ENCODE measurements at places on chromosomes 11 and 22.

DNA sequence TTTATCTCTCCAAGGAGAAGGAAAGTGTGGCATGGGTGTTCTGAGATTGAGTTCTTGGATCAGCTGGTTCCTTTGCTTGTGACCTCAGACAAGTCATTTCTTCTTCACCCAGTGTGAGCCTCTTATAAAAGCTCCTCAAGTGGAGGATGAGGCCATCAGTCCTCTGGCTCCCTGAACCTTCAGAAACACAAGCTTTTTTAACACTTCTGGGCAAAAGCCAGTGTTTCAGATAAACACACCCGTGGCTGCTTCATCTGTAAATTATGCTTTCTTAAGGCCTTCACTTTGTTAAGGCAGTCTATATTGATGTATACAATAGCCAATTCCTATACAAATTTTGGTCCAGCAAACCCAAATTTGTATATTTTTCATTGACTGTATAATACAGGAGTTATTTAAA lies 179.9 kb downstream of the DBX1 start:
- no peak for DNase-seq

DNA sequence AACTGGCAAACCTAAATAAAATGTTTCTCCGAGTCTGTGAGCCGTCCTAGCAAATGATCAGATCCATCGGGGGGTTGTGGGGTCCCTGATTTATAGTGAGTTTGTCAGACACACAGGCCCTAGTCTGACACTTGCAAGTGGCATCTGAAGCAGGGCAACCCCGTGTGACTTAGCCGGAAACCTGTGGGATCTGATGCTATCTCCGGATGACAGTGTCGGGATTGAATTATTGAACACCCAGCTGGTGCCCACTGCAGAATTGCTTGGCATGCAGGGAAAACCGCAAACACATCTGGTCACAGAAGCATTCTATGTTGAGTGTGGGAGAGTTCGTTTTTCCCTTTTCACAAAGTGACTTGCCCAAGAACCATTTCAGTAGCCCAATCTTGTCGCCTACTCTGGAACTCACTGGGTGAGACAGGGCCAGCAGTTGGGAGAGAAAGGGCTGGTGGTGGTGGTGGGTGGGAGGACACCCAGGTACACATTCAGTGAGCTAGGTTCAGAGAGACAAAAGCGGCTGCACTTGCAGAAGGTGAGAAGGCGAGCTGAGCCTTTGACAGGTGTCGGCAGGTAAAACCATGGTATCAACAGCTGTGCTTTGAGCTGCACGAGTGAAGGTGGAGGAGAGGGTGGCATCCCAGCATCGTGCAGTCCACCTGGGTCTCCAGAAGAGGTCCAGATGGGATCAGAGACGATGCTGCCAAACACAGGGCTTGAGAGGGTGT lies 33.7 kb upstream of the B3GAT1 start:
- DNase-seq: no peak

DNA sequence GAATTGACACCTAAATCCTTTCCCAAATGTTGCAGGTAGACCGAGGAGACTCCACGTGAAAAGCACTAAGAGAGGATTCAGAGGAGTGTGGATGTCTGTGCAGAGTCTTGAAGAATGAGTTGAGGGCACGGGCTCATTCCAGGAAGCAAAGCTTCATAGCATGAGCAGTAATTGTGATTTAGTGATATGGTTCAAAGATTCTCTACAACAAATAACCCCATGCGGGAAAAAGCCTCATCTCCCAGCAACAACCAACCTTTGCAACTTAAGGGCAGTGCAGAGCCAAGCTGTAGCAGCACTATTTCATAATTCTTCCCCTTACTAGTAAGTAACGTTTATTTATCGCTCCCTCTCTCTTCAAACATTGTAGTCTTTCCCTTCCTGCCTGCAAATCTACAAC lies 87.5 kb upstream of the CLMP start:
- no peak for DNase-seq

DNA sequence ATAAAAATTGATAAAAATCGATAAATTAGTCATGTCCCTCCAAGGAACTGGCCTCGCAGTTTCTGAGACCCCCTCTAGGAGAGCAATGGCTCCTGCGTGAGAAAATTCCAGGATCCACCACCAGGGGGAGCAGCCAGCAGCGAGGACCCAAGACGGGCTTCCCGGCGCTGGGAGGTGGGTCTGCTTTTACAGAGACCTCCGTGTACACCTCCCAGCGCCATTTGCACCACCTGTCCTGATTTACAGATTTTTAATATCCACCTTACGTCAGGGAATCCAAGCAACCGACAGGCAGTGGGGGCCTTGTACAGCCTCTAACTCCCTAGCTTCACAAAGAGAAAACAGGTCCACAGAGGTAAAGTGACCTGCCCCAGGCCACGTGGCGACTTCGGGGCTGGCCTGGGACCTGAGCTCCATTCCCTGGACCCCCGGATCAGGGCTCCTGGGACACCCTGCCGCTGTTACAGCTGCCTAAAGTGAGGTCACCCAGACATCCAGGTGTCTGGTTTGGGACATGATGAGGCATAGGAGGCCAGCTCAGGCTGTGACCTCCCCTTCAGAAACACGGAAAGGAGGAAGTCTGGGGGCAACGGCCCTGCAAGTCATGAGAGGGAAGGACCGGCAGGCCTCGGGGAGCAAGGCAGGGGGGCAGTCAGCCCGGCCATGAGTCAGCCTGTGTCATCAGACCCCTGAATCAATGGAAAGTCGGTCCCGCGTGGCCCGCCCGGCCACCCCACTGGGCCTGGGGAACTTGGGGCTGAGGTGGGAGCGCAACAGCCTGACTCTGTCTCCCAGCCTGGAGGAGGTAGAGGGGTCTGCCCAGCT lies 3.5 kb downstream of the OSM start:
- DNase-seq: peak; percentile 94

DNA sequence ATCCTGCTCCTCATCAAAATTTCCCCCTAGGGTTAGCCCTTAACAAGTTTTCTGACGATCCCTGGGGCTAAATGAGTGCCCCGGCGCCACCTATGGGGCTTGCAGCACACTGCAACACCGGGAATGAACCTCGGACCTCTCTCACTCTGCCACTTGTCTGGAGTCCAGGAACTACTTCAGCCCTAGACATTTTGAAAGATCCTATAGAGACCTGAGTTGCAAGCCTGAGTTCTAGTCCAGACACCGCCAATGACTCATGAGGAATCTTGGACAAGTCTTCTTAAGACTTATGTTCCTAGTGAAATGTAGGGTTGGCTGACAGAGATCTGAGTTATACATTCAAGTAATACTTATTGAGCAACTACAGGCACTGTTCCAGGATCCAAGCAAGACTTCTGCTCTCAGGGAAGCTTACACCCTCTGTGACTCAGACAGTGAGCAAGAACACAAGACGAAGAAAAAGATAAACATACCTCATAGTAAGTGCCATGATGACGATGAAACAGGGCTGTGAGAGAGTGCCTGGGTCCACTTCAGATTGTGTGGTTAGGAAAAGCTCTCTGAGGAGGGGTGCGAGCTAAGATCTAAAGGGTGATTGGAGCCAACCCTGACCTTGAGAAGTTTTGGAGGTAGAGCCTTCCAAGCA lies 10.2 kb upstream of the STK33 start:
- DNase-seq: peak; percentile 70

DNA sequence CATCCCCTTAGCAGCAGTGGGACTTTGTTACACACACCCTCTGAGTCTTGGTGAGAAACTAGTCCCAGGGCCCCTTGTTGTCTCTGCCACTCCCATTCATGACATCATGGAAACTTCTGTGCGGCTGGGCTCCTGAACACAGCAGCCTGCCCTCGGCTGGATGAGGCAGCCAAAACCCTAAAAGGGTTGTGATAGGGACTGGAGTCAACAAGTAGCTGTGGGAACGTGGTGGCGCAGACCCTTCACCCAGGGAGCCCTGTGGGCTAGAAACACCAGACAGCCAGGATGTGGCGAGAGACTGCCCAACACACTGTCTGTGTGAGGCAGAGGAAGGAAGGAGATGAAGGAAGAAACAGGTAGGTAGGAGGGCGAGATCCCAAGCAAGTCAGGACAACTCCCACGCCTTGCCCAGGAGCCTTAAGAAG lies 3.9 kb downstream of the CD3D start:
- DNase-seq: no peak

DNA sequence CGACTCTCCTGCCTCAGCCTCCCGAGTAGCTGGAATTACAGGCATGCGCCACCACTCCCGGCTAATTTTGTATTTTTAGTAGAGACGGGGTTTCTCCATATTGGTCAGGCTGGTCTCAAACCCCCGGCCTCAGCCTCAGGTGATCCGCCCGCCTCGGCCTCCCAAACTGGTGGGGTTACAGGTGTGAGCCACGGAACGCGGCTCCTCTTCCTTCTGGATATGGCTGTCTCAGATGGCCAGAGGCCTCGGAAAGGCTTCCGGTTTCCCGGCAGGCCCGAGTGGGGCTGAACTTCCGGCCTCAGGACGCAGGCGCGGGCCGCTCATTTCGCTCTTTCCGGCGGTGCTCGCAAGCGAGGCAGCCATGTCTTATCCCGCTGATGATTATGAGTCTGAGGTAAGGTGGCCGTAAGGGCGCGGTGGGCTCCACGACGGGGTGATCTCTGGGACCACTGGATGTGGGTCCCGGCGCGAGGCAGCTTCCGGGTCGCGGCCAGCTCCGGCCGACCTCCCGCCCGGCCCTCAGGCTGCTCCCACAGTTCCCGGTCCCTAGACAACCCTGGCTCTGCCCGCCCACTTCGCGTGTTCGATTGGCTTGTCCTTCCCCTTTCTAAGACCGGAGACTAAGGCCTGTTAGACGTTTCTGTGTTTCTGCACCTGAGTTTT lies at the start of gene EIF3L:
Gene EIF3L (plus strand): TSS at position 331 of the 663 bp plus-strand sequence. CDS start 31 bp downstream, at position 362.
- DNase-seq: peak; percentile 93

GRCh38 chr11:75508051-75508561 lies 17.6 kb downstream of the GDPD5 start:
- no peak for DNase-seq

- no peak for DNase-seq
These were observed 8.8 kb downstream of the WNT7B start for GRCh38 chr22:45968003-45968650.

GRCh38 chr11:85276332-85276731 lies 350.8 kb downstream of the DLG2 start:
- DNase-seq: no peak

DNA sequence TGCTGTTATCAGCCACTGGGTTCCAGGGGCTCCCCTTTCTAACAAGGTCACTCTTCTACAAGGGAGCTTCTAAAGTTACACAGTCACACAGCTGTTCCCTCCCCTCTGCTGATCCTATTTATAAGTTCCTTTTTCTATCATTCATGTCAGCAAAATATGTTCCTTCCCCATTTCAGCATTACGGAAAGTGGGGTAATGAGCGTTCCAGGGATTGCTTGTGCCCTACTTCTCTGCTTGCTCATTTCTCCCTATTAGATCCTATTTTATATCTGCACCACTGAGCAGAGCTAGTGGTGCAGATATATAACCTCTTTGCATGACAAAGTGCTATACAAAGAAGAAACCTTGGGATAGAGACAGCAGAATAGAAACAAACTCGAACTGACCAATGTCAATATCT lies 22.7 kb upstream of the PLEKHB1 start:
- no peak for DNase-seq

DNA sequence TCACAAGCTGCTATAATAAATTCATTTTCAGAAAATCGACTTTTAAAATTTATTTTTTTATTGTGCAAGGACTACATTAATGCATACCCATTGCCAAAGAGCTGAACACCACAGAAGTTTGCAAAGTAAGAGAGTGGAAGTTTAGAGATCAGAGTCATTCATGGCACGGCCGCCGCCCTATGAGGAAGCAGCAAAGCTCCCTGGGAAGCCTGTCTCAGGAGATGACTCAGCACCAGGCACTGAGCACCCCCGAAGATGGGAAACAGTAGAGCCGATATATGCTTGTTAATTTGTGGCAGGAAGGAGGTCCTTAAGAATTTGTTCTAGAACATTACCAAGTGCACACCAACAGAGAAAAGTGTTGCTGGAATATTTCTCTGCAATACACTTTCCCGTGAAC lies 693.7 kb downstream of the OPCML start:
- no peak for DNase-seq

- no peak for DNase-seq
These were observed 16.8 kb upstream of the IGLL5 start for GRCh38 chr22:22870577-22871404.

GRCh38 chr11:21820176-21820575 lies 372.7 kb upstream of the ANO5 start:
- no peak for DNase-seq

- no peak for DNase-seq
These were observed 290.7 kb downstream of the NTM start for GRCh38 chr11:131661132-131661531.

DNA sequence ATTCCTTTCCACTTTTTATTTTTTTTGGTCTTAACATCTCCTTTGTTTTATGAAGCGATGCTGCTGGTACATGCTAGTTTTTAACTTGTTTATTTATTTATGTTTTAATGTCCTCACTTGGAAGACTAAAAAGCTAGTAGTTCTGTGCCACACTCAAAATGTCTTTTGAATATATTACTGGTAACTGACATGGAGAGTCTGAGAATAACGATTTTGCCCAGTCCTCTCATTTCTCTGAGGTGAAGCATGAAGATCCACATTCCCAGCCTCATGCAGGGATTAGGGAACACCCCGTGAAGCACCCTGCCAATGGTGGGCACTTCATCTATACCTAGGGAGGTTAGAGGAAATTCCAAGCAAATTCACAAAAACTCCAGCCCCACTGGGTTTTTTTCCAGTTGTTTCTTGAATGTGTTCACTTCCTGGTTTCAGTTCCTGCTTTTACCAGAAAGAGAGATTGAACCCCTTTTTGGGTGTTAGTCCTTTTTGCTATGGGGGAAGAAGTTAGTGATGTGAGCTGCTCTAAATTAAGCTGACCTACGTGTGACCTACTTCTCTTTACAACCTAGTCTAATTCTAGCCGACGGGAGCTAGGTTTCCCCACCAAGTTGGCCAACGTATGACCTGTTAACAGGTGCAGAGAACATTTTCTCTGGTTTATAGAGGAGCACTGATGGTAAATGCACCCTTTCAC lies 106.1 kb downstream of the SLC1A2 start:
- DNase-seq: no peak

- DNase-seq: no peak
These were observed 1.1 kb downstream of the SLC43A3 start for GRCh38 chr11:57425565-57426438.

DNA sequence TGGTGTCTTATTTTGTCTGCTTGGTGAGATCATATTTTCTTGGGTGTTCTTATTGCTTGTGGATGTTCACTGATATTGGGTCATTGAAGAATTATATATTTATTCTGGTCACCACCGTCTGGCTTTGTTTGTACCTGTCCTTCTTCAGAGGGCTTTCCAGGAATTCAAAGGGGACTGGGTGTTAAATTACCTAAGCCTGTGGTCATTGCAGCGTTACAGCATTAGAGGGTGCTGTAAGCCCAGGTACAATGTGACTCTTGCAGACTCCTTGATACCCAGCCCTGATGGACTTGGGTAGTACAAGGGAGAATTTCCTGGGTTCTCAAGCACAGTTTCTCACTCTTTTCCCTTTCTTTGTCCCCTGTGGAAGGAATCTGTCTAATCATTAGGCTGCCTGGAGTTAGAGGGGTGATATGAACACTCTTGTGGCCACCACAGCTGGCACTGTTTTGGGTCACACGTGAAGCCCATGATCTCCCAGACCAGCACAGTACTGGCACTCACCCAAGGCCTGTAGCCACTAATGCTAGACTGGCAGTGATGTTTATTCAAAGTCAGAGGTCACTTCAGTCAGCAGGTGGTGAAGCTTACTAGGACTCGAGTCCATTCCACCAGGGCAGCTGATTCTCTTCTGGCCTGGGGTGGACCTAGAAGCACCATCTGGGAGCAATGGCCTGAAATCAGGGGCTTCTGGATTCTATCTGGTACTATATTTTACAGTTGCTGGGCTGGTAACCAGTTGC lies 56.1 kb upstream of the NARS2 start:
- no peak for DNase-seq

GRCh38 chr11:2160736-2161259 lies at the start of gene INS:
Gene INS, minus strand, starts transcription at chr11:2161209. Its CDS starts 238 bp downstream, at chr11:2160971.
- no peak for DNase-seq

All from glutamatergic neuron (in vitro differentiated cells).